LoVo (cell line): ENCODE measurements at places on chromosomes 6 and 20.

DNA sequence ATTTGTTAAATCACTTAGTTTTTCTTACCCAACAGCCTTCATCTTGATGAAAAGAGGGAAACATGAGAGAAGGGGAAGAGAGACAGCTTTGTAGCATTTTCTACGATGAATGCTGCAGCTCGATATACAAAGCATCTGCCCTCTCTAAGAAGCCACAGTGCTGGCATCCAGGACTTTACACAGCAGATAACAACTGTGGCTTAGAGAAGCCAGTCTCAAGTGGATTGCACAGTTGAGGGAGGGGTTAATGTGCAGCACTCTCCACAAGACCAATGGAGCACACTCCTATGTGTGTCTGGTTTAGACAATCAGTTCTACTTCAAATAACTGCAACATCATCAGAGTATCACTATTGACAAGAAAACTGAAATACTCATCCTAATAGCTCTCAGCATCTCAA is 5.8 kb downstream of the C6orf120 start:
- no peak for DNase-seq

GRCh38 chr6:106163446-106163965 is 77.4 kb downstream of the PRDM1 start:
- DNase-seq = no peak

GRCh38 chr6:23111984-23112383 is 542.6 kb downstream of the HDGFL1 start:
- DNase-seq = no peak

- DNase-seq = no peak
These were observed 65.5 kb downstream of the NRN1 start for GRCh38 chr6:5941188-5941587.

DNA sequence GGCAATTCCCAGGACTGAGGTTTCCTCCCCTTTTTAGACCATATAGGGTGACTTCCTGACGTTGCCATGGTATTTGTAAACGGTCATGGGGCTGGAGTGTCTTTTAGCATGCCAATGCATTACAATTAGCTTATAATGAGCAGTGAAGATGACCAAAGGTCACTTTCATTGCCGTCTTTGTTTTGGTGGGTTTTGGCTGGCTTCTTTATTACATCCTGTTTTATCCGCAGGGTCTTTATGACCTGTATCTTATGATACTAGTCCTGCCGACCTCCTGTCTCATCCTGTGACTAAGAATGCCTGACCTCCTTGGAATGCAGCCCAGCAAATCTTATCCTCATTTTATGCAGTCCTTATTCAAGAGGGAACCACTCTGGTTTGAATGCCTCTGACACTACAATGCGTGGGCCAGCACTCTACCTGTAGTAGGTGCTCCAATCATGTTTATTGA is 190.1 kb downstream of the KCNQ5 start:
- DNase-seq = peak; percentile 42

DNA sequence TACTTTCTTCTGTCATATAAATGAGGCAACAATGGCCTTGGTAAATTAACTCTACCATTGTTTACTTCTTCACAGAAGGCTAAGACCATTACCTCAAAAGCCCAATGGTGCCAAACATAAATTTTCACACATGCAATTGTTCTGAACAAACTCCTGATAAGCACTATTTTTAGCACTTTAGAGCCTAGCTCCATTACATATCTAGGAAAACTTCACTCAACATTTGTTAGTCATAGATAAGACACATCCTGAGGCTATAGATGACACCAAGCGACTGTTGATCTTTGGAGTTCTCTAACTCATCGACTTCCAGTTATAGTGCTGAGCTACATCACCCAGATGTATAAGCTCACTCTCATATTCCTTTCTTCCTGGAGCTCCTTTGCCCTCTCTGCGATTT is 245.9 kb downstream of the EYS start:
- no peak for DNase-seq
